IMR-90 (cell line): ENCODE measurements at places on chromosomes 2 and 18. TPM values are rescaled to one million over a fixed set of nuclear protein-coding genes. Genes with fewer than 3 reads are reported as not detected.
A peak's percentile ranks its signal among the peaks of the same experiment; 100 is the strongest.

CCDC102B gene
- polyA plus RNA-seq, result 0.67 and 1.4 TPM in 2 replicates

HJURP gene
- polyA plus RNA-seq, result 26.5 and 27.1 TPM in 2 replicates

OTOS gene
- polyA plus RNA-seq, result 0.34 TPM in 1 of 2 replicates, not detected in the other

RAB31 gene
- 12.3 and 13.8 TPM in 2 replicates for polyA plus RNA-seq

ANKRD62 gene
- not detected in 2 replicates for polyA plus RNA-seq

DNA sequence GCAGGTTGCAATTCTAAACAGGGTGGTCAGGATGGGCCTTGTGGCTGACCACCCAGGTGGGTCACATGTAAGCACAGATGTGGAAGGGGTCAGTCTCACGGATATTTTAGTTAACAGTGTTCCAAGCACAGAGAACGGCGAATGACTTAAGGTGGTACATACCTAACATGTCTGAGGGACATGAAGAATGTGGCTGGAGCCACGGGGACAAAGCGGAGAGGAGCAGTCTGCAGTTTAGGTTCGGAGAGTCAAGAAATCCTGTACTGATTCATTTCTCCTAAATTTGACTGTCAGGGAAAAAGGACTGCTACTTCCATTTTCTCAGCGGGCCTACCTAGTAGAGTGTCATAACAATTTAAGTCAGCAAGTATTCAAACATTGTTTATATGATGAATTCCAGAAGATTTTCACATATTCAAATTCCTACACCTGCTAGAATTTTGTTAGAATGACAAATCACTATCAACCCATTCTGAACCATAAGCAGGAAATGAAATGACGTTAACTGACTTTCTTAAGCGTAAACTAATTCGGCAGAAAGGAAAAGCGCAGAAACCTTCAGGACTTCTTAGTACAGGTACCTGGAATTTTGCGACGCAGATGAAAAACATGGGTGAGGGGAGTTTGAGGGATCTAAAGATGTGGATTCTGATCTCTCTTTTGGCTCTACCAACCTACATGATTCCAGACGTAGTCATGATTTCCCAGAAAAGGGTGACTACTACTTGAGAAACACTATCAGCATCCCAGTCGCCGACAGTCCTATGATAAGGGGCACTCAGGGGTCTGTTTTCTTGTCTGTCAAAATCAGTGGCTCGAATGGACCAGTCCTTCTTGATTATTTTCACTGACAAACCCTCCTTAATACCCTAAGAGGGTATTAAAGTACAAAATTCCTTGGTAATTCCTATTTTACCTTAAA lies 41.3 kb downstream of the PTPN2 start:
- no peaks in the 10 kb centered on the region for H3K27me3 ChIP-seq
- 0 out of 2 replicates have a peak, but pooled peaks cover 2% of the 10 kb centered on the region for H3K36me3 ChIP-seq
- no peak overlapping the region for H3K4me3 ChIP-seq
- DNase-seq, result no peak

DNA sequence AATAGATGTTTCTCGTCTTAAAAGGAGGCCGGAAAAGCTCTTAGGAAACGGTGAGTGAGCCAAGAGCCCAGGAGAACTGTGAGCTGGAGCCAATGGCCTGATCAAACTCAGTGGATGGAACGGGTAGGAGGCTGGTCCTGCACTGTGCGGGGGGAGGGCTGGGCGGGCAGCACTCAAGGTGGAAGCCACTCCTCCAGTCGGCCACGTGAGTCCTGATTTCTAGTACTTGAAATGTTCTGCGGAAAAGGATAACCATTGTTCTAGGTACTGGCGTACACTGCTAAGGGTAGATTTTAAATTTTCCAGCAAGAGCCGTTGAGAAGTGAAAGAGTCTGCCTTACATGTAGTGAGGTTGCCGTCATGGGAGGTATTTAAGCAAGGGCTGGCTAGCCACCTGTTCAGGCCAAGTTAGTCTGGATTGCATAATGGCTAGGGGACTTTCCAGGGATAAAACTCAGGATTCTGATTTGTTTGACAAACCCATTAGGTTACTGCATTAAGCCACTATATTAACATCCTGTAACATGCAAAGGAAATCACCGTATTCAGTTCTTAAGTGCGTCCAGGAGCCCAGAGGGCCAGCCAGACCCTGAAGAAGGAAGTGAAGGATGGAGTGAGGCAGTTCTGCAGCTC lies 51.3 kb upstream of the ODC1 start:
- no peak overlapping the region for H3K4me3 ChIP-seq
- peaks cover 42% of the 10 kb centered on the region for H3K27me3 ChIP-seq
- H3K4me1 ChIP-seq, result peaks cover 5% of the 10 kb centered on the region
- peak; percentile 12 for DNase-seq
- H3K36me3 ChIP-seq, result no peaks in the 10 kb centered on the region
- H3K27ac ChIP-seq, result no peak overlapping the region

- H3K27ac ChIP-seq, result no peak overlapping the region
- H3K36me3 ChIP-seq, result no peaks in the 10 kb centered on the region
- DNase-seq, result peak; percentile 4
- no peaks in the 10 kb centered on the region for H3K27me3 ChIP-seq
- no peaks in the 10 kb centered on the region for H3K4me1 ChIP-seq
Measured at GRCh38 chr2:229202646-229203045, 68.4 kb downstream of the PID1 start.

- no peaks in the 10 kb centered on the region for H3K36me3 ChIP-seq
- H3K4me1 ChIP-seq, result peaks cover 22% of the 10 kb centered on the region
Measured at GRCh38 chr2:46435353-46435752, 44.0 kb upstream of the TMEM247 start.

GRCh38 chr2:139917690-139918384 lies 1137.6 kb upstream of the NXPH2 start:
- H3K36me3 ChIP-seq, result no peaks in the 10 kb centered on the region
- H3K27ac ChIP-seq, result no peak overlapping the region
- no peaks in the 10 kb centered on the region for H3K4me1 ChIP-seq
- no peaks in the 10 kb centered on the region for H3K27me3 ChIP-seq
- no peak for DNase-seq

DNA sequence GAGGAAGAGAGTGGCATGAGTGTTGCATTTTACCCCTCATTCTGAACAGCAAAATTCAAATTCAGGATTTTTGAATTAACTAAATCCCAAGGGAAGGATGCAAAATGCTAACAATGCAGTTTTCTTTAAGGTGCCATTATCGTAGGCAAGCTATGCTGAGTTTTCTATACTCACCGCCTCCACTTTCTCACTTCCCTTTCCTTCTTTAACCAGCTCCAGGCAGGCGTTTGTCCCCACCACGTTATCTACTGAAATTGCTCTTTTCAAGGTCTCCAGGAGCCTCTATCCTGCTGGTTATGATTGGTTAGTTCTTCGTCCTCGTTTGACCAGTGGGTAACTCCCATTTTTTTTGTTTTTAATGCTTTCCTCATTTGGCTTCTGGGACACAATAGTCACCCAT lies 1.8 kb upstream of the CPO start:
- no peaks in the 10 kb centered on the region for H3K4me1 ChIP-seq
- no peaks in the 10 kb centered on the region for H3K36me3 ChIP-seq
- no peak overlapping the region for H3K4me3 ChIP-seq
- no peaks in the 10 kb centered on the region for H3K27me3 ChIP-seq

- peak; percentile 71 for DNase-seq
- no peak overlapping the region for H3K27ac ChIP-seq
- peak overlapping the region; percentile 74 for H3K4me3 ChIP-seq
- H3K36me3 ChIP-seq, result no peaks in the 10 kb centered on the region; the same call in 1 of the 2 replicates
Measured at GRCh38 chr2:237968048-237968862, 1.4 kb downstream of the UBE2F start.

DNA sequence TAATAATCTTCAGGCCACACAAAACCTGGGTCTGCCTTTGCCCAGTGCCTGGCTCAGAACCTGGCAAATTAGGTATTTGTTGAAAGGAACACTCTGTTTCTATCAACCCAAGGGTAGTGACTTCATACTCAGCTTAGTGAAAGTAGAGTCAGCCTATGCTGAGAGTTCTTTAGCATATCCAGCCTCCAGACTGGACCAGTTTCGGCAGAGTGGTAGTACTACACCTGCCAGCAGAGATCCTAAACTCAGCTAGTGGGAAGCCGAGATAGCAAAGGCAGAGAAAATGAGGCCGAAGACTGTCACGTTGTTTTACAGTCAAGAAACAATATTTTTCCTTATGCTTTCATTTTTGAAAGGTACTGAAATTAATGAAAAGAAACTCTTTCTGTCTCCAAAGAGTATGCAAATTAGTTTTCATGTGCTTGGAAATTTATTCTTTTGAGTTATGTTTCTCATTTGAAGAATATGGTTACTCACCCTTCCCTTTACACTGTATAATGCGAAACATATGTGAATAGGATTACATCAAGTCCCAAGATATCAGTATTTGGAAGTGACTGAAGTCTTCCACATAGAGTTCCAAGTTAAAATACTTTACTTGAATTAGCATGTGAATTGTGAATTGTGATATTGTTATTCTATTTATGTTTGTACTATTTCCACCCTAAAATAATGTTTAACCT lies 52.2 kb upstream of the UGP2 start:
- peaks cover 16% of the 10 kb centered on the region for H3K4me1 ChIP-seq
- H3K36me3 ChIP-seq, result no peaks in the 10 kb centered on the region
- H3K27me3 ChIP-seq, result no peaks in the 10 kb centered on the region
- H3K4me3 ChIP-seq, result no peak overlapping the region

DNA sequence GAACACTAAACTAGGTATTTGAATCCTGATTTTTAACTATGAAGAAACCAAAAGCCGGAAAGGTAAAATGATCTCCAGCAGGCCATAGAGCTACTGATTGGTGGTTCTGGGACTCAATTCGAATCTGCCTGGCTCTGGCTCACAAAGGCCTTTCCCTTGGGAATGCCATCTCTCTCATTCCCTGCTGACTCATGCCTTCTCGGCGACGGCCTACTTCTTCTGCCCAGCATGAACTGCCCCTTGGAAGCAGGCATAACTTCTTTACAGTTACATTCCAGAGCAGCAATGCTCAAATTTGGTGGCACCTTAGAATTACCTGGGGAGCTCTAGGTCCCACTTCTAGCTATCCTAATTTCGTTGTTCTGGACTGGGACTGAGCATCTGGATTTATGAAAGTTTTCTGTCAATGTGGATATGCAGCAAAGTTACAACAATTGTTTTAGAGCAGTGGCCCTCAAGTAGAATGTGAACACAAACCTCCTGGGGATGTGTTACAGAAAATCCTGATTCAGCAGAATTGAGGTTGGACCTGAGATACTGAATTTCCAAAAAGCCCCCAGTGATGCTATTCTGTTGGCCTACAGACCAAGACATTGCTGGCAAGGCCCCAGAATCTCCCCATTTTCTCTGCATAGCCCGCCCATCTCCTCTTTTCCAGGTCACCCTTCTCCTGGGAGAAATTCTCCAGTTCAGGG lies 261.1 kb downstream of the CNTNAP5 start:
- DNase-seq, result no peak
- H3K4me1 ChIP-seq, result no peaks in the 10 kb centered on the region
- H3K27ac ChIP-seq, result no peak overlapping the region
- H3K36me3 ChIP-seq, result no peaks in the 10 kb centered on the region

GRCh38 chr2:127790694-127791529 lies 20.1 kb downstream of the WDR33 start:
- DNase-seq, result no peak
- H3K27me3 ChIP-seq, result no peaks in the 10 kb centered on the region
- H3K27ac ChIP-seq, result no peak overlapping the region
- H3K4me1 ChIP-seq, result no peaks in the 10 kb centered on the region
- no peak overlapping the region for H3K4me3 ChIP-seq

GRCh38 chr2:186431306-186431705 lies 54.8 kb upstream of the ZC3H15 start:
- no peak overlapping the region for H3K4me3 ChIP-seq
- H3K4me1 ChIP-seq, result no peaks in the 10 kb centered on the region
- H3K27ac ChIP-seq, result no peak overlapping the region
- no peaks in the 10 kb centered on the region for H3K36me3 ChIP-seq
- DNase-seq, result no peak

GRCh38 chr2:73939419-73939818 lies 12.7 kb downstream of the DGUOK start:
- peaks cover 15% of the 10 kb centered on the region for H3K36me3 ChIP-seq
- H3K4me1 ChIP-seq, result peaks cover 15% of the 10 kb centered on the region
- no peak overlapping the region for H3K27ac ChIP-seq
- peak; percentile 50 for DNase-seq
- no peak overlapping the region for H3K4me3 ChIP-seq

- no peak overlapping the region for H3K27ac ChIP-seq
- no peaks in the 10 kb centered on the region for H3K27me3 ChIP-seq
- no peak for DNase-seq
- H3K36me3 ChIP-seq, result no peaks in the 10 kb centered on the region
Measured at GRCh38 chr2:76760367-76760704, 761.8 kb downstream of the LRRTM4 start.

DNA sequence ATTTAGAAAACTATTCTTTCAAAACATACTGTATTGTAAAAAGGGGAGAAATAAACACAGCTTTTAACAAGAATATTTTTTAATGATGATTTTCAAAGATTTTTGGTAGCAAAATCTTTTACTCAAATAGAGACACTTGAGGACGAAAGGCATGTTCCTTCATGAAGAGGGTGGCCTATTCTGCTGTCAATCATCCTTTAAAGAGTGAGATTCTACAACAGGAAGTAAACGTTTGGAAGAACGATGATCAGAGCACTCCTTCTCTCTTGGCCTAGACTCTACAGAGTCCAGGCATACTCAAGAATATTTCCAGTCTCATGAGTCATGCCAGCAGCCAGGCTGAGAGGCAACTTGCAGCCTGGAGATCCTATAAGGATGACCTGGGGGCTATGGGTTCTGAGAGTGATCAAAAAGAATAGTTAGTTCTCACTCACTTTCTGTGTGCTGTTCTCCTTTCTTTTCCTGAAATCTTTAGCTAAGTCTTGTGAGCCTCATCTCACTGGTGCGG lies 62.4 kb upstream of the TCF4 start:
- no peak overlapping the region for H3K27ac ChIP-seq
- H3K27me3 ChIP-seq, result no peaks in the 10 kb centered on the region
- no peak overlapping the region for H3K4me3 ChIP-seq
- H3K36me3 ChIP-seq, result no peaks in the 10 kb centered on the region

GRCh38 chr2:239611222-239611795 lies 210.5 kb upstream of the HDAC4 start:
- no peak overlapping the region for H3K4me3 ChIP-seq
- H3K4me1 ChIP-seq, result no peaks in the 10 kb centered on the region
- no peaks in the 10 kb centered on the region for H3K36me3 ChIP-seq
- no peaks in the 10 kb centered on the region for H3K27me3 ChIP-seq

- DNase-seq, result peak; percentile 31
- H3K36me3 ChIP-seq, result no peaks in the 10 kb centered on the region
- H3K27ac ChIP-seq, result no peak overlapping the region
- no peaks in the 10 kb centered on the region for H3K4me1 ChIP-seq
Measured at GRCh38 chr2:172938713-172939375, 136.8 kb upstream of the MAP3K20 start.

- H3K36me3 ChIP-seq, result no peaks in the 10 kb centered on the region
- no peaks in the 10 kb centered on the region for H3K4me1 ChIP-seq
- DNase-seq, result no peak
- H3K27me3 ChIP-seq, result no peaks in the 10 kb centered on the region
- H3K4me3 ChIP-seq, result no peak overlapping the region
Measured at GRCh38 chr2:137254052-137254451, 488.7 kb downstream of the THSD7B start.

DNA sequence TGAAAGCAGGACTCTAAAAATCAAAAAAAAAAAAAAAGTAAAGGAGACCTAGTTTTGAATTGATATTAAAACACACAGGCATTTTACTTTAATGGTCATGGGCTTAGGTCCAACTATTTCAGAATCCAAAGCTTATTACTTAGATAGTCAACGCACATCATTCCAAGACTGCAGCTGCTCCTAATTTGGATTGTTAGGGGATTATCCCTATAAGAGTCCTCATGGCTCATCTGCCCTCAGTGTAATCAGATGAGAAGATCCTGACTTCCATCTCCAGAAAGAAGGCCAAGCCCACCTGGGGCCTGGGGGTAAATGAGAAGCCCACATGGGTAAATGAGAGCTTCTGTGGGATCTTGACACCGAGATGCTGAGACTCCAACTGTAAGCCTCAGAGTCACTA lies 424.2 kb downstream of the NRXN1 start:
- H3K27ac ChIP-seq, result no peak overlapping the region
- no peaks in the 10 kb centered on the region for H3K36me3 ChIP-seq
- no peak for DNase-seq
- no peak overlapping the region for H3K4me3 ChIP-seq
- no peaks in the 10 kb centered on the region for H3K27me3 ChIP-seq
